Glutamatergic neuron (in vitro differentiated cells): ENCODE measurements at places on chromosomes 16 and 17.

DNA sequence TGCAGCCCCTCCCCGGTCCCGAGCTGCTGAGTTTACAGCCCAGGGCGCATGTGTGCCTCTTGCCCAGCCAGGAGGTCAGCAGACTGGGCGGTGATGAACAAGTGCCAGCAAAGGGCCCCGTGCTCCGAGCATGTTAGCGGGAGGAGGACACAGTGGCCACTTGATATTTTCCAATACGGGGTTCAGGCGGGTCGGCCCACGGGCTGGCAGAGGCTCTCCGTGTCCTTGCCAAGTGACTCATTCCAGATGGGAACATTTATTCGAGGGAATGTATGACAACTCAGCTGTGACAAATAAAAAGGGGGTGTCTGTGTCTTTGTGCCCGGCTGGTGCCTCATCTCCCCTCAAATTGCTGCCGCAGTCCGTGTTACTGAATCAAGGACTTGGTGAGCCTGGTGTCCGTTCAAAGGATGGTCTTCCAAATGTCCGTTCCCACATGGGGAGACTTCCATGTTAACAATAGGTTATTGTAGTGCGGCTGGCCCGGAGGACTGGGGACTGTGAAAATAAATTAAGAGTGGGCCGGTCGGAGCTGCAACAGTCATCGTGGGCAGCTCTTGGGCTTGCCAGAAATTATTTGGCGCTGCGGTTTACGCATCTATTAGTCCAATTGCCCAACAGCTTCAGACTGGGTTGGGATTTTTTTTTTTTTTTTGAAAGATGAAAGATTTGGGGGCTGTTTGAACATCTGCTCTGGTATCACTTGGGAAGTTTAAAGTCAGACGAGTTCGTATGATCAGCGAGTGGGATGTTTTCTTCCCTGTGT is 174.0 kb upstream of the CIBAR2 start:
- DNase-seq = no peak

- no peak for DNase-seq
Observed at GRCh38 chr16:12539185-12539929, 264.3 kb downstream of the CPPED1 start.

- no peak for DNase-seq
Observed at GRCh38 chr17:72813481-72813880, 279.0 kb downstream of the SLC39A11 start.

DNA sequence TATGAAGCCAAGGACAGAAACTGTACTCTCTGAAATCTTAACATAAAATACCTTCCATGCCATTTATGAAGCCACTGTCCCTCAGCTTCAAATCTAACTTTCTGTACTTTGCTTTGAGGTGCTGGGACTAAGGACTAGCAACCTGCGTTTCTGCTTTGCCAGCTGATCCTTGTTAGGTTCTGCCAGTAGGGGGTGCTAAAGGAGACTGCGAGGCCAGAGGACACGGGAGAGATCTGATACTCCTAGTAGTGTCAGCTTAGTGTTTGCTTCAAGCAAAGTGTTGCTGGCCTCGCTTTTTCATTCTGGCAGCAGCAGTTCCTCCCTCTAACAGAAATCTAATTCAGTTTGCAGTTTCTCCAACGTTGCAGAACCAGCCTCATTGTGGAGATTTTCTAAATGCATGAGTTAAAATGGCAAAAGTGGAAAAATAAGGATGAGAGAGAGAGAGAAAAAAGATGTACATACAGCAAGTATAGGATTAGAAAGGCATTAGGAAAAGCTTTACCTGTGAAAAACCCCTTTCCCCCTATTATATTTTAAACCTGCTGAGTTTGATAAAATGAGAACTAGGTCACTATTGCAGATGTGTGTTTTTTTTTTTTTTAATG is 297.5 kb downstream of the CA10 start:
- peak; percentile 72 for DNase-seq

DNA sequence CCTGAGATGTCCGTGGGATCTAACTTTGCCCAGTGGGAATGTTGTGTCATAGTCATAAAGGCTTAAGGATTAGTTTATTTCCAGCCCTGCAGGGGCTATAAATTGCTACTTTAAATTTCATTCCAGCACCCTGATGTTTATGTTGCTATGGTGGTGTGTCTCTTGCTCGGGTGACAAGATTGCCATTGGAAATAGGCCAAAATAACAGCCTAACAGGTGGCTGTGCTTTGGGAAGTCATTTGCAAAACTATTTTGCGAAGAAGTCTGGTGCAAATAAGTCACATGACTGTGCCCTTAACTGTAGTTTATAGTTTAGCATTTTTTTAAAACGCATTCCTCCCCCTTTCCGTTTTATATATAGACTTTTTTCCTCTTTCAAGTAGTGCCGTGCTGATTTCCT is 23.1 kb downstream of the PITPNC1 start:
- no peak for DNase-seq

DNA sequence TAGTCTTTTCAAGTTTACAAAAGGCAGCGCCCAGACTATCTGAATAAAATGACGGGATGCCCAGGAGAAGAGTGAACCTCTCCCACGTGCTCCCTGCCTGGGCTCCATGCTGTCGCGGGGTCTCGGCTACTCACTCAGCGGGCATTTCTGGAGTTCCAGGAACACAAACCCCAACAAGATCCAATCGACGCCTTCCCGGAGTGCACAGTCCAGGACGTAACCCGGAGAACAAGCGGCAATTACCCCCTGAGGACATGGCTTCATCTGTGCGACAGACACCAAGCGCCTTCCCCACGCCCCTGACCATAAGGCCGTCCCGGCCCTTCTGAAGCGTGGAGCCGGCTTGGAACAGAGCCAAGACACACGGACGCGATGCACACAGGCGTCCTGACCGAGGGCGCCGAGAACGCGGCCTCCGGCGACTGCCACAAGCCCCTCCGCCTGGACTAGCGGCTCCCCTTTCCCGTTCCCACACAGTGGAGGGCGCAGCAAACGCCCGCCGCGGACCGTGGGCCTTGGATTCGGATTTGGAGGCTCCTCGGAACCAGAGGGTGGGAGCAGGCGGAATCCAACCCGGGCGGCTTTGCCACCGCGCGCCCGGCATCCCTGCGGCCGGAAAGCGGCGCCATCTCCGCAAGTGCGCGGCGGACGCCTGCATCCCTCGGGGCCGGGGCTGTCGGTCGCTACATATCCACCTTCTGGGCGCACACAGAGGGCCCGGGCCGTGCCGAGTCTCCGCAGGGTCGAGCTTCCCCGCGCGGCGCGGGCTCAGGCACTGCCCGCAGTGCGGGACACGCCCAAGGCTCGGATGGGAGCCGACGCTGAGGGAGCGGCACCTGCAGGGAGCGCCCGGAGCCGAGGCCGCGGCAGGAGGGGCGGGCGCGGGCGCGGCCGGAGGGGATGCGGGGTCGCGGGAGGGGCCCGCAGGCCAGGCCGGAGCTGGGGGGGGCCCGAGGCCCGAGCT is 725 bp downstream of the ABCA3 start:
- DNase-seq = peak; percentile 84

- DNase-seq = no peak
Observed at GRCh38 chr16:72409423-72409822, 237.5 kb upstream of the PMFBP1 start.
